Right forelimb (tissue), 1 donor: ENCODE measurements at places on chromosomes 11 and 22.

DNA sequence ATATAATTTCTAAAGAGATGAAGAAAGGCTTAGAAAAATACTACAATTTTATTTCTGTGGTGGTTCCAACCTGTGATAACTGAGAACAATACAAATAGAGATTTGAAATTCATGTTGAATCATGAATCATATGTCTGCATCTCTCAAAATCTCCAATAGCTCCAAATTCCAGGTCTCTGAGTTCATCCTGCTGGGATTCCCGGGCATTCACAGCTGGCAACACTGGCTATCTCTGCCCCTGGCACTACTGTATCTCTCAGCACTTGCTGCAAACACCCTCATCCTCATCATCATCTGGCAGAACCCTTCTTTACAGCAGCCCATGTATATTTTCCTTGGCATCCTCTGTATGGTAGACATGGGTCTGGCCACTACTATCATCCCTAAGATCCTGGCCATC lies at the start of gene OR56B1:
TSS of gene OR56B1 (plus strand) at position 53 of the 400 bp plus-strand sequence. CDS start at position 122, 69 bp downstream.
- no peak for DNase-seq

- no peak for DNase-seq
These were observed 16.7 kb upstream of the CD44 start for GRCh38 chr11:35122308-35122707.

DNA sequence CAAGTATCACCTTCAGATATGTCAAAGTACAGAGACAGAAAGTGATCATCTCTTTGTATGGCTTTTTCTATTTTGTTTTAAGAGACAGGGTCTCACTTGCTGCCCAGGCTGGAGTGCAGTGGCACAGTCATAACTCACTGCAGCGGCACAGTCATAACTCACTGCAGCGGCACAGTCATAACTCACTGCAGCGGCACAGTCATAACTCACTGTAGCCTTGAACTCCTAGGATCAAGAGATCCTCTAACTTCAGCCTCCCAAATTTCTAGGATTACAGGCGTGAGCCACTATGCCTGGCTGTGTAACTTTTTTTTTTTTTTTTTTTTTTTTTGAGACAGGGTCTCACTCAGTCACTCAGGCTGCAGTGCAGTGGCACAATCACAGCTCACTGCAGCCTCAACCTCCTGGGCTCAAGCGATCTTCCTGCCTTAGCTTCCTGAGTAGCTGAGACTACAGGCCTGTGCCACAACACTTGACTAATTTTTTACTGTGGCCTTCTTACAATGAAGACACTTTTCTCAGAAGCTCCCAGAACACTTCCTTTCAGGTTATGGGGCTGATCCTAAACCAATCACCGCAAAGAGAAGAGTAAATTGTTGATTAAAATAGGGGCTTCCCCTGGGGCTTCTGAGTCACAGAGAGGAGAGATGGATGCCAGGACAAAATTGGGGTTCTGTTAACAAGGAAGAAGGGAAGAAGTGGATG lies 9.0 kb upstream of the HIKESHI start:
- no peak for DNase-seq

DNA sequence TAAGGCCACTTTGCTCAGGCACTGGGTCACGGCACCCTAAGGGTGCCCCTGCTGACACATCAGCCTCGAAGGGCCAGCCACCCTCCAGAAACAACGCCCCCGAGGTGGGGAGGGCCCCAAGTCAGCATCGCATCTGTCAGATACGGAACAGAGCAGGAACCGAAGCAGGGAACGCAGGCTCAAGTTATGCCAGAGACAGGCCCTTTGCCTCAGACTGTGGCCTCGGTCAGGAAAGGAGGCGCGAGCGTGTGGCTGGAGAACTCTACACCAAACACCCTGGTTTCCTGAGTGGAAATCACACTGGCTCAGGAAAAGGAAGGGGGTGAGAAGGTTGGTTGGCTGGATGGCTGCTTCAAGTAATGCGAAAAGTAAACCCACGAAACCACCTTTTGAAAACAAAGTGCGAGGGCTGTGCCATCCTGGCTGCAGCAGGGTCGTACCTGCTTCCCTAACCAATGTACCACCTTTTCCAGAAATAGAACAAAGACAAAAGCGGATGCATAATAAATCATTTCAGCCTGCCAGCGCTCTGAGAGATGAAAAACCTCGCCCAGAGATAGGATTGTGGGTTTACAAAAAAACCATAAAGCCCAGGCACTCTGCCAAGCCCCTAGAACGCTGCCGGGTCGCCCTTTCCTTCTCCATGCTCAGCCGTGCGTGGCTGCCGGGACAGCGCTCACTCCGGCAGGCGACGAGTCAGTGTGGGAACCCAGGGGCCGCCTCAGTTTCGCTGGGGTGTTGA lies 38.6 kb downstream of the TRMU start:
- DNase-seq, result no peak

DNA sequence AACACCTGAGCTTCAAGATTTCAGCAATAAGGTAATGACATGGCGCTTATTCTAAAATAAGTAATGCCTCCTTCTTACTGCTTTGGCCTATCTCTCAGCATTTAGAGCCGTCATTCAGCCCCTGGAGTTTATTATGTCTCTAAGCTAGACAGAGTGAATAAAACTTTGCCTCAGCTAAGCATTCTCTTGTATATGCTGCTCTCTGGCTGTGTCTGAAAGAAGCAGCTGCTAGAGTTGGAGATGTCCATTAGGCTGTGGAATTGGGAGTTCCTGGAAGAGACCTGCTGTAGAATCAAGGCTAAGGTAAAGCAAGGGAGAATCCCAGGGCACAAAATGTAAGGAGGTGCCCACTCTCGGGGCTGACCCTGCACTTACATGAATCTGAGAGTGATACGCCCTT lies 35.5 kb upstream of the TTC12 start:
- peak; percentile 21 for DNase-seq

DNA sequence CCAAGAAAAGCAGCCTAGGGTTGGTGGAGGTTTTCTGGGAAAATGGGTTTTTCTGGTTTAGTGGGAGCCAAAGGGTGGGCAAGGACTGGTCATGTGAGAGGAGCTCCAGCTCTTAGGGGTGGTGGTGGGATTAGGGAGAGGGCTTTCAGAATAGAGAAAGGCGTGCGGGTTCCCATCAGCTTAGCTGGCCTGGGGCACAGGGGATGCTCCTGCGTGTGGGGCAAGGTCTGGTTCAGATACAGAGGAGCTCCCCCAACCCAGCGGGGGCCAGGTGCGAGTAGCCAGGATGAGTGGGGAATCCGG lies 644 bp downstream of the TMEM134 start:
- DNase-seq, result no peak
